ENCODE measurements at places on chromosomes 2 and 18. TPM values are rescaled to one million over a fixed set of nuclear protein-coding genes. Genes with fewer than 3 reads are reported as not detected.

The OTOF gene
- total RNA-seq: 12.3 TPM

The SNRNP200 gene
- total RNA-seq: 191 TPM

The SLC11A1 gene
- total RNA-seq: 0.18 TPM

The SCN1A gene
- not detected for total RNA-seq

The NEU2 gene
- total RNA-seq: not detected

DNA sequence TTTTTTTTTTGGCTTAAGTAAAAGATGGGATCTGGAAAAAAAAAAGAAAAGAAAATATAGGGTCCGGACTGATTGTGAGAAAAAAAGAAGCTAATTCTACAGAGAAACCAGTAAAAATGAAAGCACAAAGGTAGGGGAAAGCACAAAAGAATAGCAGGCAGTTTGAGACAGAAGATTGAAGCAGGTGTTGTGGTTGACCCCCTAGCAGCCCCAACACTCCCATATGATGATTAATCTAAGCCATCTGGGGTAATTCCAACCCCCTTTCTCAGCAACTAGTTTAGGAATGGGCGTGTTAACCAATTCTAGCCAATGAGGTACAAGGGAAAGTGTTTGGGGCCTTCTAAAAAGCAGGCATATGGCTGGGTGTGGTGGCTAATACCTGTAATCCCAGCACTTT lies 77.0 kb downstream of the MBD2 start:
- H3K4me1 ChIP-seq: peaks cover 44% of the 10 kb centered on the region
- peak overlapping the region; percentile 94 for H3K27ac ChIP-seq

- peak overlapping the region; percentile 76 for H3K27ac ChIP-seq
- no peaks in the 10 kb centered on the region for H3K36me3 ChIP-seq
- peaks cover 18% of the 10 kb centered on the region for H3K27me3 ChIP-seq
- H3K4me3 ChIP-seq: peak overlapping the region; percentile 17
- peaks cover 9% of the 10 kb centered on the region for H3K4me1 ChIP-seq
- peak; percentile 66 for DNase-seq
Observed at GRCh38 chr18:12904012-12904516, 20.0 kb upstream of the PTPN2 start.

DNA sequence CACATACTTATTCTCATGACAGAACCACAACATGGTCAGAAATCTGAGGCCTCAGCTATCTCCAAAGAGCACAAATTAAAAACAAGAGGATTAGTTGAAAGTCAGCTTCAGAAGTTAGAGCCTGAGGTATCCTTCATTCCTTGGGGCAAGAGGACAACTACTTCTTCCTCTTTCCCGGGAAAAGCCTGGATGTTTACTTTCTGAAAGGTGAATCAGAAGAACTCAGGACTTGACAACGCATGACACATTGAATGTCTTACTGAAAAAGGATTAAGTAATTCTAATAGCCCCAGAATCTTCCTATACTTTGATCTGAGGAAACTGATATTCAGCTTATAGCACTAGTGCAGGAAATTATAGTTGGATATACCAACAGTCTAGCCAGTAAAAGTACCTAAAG lies 573.2 kb downstream of the METTL4 start:
- H3K4me1 ChIP-seq: no peaks in the 10 kb centered on the region
- no peaks in the 10 kb centered on the region for H3K27me3 ChIP-seq
- no peak for DNase-seq

GRCh38 chr18:6405237-6406074 lies 9.3 kb downstream of the L3MBTL4 start:
- H3K27ac ChIP-seq: no peak overlapping the region
- DNase-seq: no peak
- peaks cover 2% of the 10 kb centered on the region for H3K27me3 ChIP-seq
- no peaks in the 10 kb centered on the region for H3K4me1 ChIP-seq
- no peaks in the 10 kb centered on the region for H3K36me3 ChIP-seq
- H3K4me3 ChIP-seq: no peak overlapping the region

DNA sequence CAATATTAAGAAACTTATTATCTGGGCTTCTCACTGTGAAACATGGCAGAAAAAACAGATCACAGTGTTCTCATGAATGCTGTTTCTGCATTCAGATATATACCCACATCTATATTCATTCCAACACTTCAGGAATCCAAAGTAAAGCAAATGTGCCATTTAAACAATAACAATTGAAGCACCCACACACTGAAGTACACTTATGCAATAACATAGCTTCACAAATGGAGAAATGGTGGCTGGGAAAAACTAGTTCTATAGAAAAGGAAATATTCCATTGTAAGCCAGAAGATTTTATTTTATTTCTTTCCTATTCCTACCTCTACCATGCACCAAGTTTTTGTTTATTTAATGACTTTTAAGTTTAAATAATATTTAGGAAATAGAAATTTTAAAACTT lies 111.9 kb downstream of the DPP4 start:
- H3K4me1 ChIP-seq: peaks cover 44% of the 10 kb centered on the region
- no peak for DNase-seq
- H3K27ac ChIP-seq: no peak overlapping the region
- no peaks in the 10 kb centered on the region for H3K27me3 ChIP-seq
- H3K4me3 ChIP-seq: no peak overlapping the region
- H3K36me3 ChIP-seq: peaks cover 43% of the 10 kb centered on the region

DNA sequence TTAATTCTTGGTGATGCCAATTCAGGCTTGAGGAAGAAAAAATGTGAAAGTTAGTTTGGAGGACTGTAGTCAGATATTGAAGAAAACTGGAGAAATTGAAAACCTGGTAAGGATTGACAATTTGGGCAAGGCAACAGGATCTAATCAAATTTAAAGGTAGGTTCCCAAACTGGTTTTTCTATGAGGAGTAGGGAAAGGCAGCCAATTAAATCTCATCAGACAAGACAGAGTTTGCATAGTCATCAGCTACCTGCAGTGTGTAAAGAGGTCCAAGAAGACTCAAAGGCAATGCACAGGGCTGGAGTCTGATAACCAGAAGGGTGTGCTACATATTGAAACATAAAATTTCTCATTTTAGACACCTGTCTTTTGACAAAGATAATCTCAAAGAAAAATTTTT lies 16.0 kb upstream of the CAB39 start:
- peaks cover 22% of the 10 kb centered on the region for H3K4me1 ChIP-seq
- H3K27me3 ChIP-seq: no peaks in the 10 kb centered on the region
- no peak for DNase-seq
- H3K27ac ChIP-seq: peak overlapping the region; percentile 2
- H3K36me3 ChIP-seq: peaks cover under 1% of the 10 kb centered on the region
- no peak overlapping the region for H3K4me3 ChIP-seq

DNA sequence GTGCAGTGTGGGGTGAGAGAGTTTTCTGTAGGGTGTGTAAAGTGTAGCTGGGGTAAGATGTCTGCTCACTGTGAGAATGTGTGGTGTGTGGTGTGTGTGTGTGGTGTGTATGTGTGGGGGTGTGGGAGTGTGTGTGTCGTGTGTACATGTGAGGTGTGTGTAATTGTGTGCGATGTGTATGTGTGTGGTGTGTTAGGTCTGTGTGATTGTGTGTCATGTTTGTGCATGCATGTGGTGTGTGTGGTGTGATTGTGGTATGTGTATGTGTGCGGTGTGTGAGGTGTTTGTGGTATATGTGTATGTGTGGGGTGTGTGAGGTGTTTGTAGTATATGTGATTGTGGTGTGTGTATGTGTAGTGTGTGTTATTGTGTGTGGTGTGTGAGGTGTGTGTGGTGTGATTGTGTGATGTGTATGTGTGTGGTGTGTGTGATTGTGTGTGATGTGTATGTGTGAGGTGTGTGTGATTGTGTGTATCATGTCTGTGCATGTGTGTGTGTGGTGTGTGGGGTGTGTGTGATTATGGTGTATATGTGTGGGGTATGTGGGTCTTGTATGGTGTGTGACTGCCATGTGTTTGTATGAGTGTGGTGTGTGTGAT lies 241.7 kb upstream of the HDAC4 start:
- H3K27me3 ChIP-seq: peaks cover 2% of the 10 kb centered on the region
- H3K4me1 ChIP-seq: no peaks in the 10 kb centered on the region
- no peak overlapping the region for H3K4me3 ChIP-seq
- DNase-seq: no peak
- H3K36me3 ChIP-seq: no peaks in the 10 kb centered on the region
- no peak overlapping the region for H3K27ac ChIP-seq

- no peaks in the 10 kb centered on the region for H3K4me1 ChIP-seq
- DNase-seq: no peak
- H3K36me3 ChIP-seq: no peaks in the 10 kb centered on the region
- H3K4me3 ChIP-seq: no peak overlapping the region
Observed at GRCh38 chr2:193442293-193442692, 1247.6 kb upstream of the TMEFF2 start.

DNA sequence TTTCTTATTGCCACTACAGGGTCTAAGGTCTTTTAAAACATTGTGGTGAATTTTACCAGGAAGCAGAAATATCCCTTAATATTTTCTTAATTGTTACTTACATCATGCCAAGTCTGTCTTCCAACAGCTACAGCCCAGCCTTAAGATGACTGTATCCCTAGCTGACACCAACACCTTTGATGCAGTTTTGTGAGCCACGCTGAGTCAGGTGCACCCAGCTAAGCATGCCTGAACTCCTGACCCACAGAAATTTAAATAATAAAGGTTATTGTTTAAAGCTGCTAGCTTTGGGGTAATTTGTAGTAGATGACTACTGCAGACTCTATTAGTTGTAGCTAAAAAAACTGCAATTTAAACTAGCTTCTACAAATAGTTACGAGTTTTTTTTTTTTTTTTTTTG lies 1757.9 kb upstream of the LRRTM1 start:
- no peak overlapping the region for H3K27ac ChIP-seq
- DNase-seq: no peak
- H3K36me3 ChIP-seq: no peaks in the 10 kb centered on the region
- no peak overlapping the region for H3K4me3 ChIP-seq

DNA sequence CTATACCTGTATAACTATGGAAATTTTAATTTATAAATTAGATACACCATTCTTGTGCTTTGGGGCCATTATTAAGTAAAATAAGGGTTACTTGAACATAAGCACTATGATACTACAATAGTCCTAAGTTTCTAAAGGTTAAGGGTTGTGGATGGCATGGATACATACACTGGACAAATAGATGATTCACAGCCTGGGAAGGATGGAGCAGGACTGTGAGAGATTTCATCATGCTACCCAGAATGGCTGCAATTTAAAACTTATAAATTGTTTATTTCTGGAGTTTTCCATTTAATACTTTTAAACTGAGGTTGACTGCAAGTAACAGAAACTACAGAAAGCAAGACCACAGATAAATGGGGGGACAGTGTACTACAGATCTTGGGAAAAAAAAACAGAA lies 295.8 kb upstream of the ZNF804A start:
- no peaks in the 10 kb centered on the region for H3K4me1 ChIP-seq
- no peak for DNase-seq
- H3K27me3 ChIP-seq: no peaks in the 10 kb centered on the region
- no peak overlapping the region for H3K4me3 ChIP-seq

DNA sequence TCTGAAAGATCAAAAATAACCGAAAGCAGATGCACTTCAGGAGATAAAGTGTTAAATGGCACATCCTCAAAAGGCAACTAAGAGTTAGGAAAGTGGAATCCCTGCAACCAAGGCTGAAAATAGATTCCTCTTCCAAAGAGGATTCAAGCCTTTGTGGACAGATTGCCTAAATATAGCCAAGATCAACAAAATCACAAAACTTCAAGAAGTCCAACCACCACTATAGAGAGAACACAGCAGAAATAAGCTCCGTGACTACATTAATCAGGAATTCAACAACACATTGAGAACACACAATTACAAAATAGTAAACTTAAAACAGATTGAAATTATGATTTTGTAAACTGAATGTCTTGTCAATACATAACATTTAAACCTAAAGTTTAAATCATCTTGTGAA lies 165.7 kb downstream of the LNPK start:
- no peak for DNase-seq
- no peaks in the 10 kb centered on the region for H3K4me1 ChIP-seq
- H3K27ac ChIP-seq: no peak overlapping the region
- H3K27me3 ChIP-seq: peaks cover 7% of the 10 kb centered on the region
- no peaks in the 10 kb centered on the region for H3K36me3 ChIP-seq
- no peak overlapping the region for H3K4me3 ChIP-seq

Data from activated T-helper 2 cell treated with anti-CD3 and anti-CD28 coated beads, Interferon-gamma antibody, Interleukin-2, Interleukin-4, amounts not matched to agents 10 μg/mL and 5 μg/mL and 100 μg/mL, durations not matched to agents 14 hours and 24 hours and 36 hours (primary cell).